ENCODE measurements at places on chromosomes 4 and X.
A peak's percentile ranks its signal among the peaks of the same experiment; 100 is the strongest.

GRCh38 chr4:40927074-40927473 is 177.3 kb downstream of the NSUN7 start:
- no peak for DNase-seq

- no peak for DNase-seq
Observed at GRCh38 chr4:52914051-52914605, 52.0 kb downstream of the RASL11B start.

DNA sequence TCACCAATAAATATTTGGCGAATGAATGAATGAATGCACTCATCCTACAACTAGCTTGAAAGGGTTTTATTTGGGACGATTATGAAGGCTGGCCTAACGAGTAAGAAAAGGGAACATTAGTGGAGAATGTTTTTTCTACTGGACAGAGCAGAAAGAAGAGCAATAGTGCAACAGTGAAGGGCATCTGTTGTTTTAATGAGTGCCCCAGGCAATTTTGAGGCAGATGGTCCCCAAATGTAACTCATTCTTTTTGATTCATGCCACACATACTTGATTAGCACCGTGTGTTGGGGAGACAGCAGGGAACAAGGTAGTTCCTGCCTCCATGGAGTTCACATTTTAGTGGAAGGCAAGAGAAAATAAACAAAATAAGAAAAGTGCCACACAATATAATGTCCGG is 22.7 kb upstream of the INTS6L start:
- no peak for DNase-seq

- peak; percentile 63 for DNase-seq
Observed at GRCh38 chrX:9148615-9149399, 114.9 kb upstream of the FAM9B start.

GRCh38 chr4:107937040-107937439 is 5.7 kb downstream of the CYP2U1 start:
- DNase-seq, result no peak

All from RCC 7860 (cell line).